Activated naive CD4-positive, alpha-beta T cell treated with Interleukin-2 at 50 U/mL for 16 hours (primary cell): ENCODE measurements at places on chromosomes 7 and 10.
A peak's percentile ranks its signal among the peaks of the same experiment; 100 is the strongest.

DNA sequence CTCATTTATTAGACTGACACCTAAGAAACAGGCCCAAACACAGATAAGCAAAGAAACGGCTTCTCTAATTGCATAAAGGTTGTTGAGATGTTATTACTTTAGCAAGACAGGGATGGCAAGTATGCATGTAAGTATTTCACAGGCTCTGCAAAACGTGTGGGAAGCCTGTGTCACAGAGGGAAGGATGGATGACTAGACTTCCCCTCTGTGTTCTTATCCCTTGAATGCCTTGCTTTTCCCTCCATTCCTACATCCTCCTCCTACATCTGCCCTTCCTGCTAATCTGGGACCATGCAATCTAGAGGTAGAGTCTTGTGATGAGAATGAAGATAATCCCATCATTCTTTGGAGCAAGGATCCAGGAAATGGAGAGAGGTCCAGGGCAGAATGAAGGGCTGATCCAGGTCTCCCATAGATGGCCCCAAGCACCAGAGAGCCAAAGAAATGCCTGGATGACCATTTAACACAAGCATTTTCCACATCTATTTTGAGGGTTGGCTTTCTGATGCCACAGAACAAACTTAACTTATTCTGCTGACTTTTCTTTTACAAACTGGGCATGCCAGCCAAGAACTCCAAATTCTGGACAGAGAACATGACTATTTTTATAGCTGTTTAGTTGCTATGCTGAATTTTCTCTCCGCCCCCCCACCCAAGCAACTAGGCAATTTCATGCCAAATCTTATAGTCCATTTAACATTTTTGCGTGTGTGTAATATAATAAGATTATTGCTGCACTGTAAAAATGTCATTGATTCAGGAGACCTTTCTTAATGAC lies 48.1 kb downstream of the NRP1 start:
- no peak for DNase-seq

- no peak for DNase-seq
Observed at GRCh38 chr7:55508221-55509011, 63.9 kb downstream of the VOPP1 start.

- no peak for DNase-seq
Observed at GRCh38 chr7:50212666-50213621, 91.6 kb upstream of the IKZF1 start.

DNA sequence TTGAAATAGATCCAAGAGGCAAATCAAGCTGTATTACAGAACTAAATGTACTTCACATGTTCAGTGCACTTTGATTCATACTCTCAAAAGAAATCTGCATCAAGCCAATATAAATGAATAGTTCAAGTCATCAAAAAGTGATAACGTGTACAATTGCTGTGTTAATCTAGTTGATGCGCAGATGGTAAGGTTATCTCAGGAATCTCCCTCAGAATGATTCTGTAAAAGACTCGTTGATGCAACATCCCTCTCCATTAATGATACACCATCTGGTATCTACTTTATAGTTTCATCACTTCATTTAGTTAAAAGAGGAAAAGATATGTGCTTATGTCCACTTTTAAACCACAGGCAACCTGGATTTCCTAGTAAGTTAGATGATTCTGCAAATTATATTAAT lies 200.6 kb downstream of the CHCHD3 start:
- no peak for DNase-seq

DNA sequence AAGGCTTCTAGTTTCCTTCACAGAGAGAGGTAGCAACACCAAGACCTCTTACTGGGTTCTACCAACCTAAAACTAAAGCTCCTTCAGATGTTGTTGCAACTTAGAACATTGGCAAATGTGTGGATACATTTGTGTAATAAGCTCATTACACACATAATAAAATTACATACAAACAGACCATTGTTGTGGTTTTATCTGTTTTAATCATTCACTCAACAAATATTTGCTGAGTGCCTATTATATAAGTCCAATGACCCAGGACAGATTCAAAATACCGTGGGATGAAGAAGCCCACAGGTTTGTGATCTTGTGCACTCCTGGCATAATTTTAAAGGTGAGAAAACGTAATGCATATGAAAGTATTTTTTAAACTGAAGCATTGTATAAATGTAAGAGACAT lies 160.4 kb upstream of the NPVF start:
- DNase-seq: no peak

DNA sequence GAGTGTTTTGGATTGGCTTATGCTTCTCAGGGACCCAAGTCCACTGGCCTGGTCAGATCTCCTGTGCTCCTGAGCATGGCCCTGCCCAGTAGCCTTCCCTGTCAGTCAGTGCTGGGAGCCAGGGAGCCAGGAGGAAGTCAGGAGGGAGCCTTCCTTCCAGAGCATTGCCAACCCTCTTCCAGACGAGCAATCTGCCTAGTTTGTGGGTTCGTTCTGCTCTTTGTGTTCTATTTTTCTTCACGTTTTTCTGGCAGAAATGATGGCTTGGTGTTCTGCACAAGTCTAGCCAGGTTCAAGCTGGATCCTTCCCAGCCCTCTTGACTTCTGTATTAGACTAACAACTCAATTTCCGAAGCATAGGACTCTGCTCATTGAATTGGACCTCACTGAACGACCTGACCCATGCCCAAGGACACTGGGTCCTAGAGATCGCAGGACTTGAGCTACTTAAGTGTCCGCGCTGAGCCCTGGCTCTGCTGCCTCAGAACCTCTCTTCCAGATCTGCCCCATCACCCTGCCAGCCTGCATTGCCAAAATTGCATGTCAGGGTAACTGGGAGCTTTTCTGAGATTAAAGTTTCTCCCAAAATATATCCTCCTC lies 76.2 kb upstream of the MPP7 start:
- no peak for DNase-seq

GRCh38 chr7:37191797-37192196 lies 256.9 kb downstream of the ELMO1 start:
- no peak for DNase-seq

DNA sequence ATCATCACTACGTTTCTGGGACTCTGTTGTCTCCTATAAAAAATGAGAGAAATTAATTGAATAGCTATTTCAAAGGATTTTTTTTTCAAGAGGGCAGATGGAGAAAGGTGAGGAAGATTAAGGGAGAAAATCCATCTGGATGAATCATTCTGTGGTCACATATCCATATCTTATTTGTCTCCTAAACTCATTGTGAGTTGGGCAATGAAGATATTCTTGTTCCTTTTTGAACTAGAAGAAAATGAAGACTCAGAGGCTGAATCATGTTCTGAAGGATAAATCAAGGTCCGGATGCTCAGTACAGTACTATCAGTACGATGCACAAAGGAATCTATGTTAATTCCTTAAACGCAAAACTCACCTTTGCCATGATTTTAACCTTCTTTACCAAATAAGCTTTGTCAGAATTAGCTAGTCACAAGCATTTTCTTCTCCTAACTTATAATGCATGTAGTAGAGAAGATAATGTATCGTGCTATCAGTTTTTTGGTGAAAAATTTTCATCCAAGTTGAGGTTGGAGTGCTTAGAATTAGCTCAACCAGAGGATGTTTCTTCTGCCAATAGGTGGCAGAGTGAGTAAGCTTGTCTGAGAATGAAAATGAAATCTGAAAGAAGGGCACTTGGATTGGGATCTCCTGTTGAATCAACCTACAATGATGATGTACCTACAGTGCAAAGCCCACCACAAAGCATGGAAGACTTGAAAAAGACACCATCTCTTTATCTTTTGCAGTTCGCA lies 446.9 kb downstream of the KIF20B start:
- DNase-seq: no peak

DNA sequence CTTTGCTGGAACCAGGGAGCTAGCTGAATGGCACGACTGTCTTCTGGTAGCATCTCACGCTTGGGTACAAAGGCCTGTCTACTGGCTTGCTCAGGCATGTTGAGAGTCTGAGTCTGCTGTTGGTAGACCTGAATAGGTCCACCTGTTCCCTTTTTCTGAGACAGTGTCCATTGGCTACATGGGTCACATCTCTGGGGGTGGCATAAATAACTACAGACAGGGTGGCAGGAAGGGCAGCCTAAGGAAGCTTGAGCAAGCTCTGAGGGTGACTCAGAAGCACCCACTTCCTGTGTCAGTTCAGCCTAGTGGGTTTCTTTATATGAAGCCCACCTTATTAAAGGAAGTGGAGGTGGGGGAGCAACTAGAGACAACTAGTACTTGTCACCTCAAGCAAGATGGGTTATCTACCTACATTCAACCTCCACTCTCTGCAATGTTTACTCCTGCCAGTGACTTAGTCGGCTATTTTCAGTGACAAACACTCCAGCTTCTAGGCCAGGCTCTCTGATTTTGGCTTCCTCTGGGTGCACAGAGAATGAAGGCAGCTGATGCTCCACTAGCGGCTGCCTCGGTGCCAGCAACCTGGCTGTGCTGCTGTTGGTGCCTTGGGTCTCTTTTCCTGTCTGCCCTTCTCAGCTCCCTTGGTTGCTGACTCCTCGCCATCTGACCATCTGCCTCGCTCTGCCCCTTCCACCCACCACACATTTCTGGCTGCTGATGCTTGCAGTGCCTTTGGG lies 5.7 kb upstream of the ZYX start:
- DNase-seq: no peak

- no peak for DNase-seq
Observed at GRCh38 chr10:48464871-48465736, 139.8 kb downstream of the ARHGAP22 start.

- no peak for DNase-seq
Observed at GRCh38 chr10:1733720-1734119, 3.6 kb downstream of the ADARB2 start.

DNA sequence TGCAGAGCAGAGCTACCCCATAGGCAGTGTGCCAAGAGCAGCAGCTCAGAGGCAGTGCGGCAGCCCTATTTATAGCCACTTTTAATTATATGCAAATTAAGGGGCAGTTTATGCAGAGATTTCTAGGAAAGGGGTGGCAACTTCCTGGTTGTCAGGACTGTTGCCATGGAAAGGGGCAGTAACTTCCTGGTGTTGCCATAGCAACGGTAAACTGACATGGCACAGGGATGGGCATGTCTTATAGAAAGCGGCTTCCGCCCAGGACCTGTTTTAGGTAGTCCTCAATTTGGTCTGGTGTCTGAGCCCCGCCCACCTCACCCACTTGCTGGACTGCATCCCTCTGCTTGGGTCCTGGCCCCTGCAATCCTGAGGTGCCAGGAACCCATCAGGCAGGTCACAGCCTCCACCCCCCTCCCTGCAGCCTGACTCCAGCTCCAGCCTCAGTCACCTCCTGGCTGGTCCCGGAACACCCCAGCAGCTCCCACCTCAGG lies 115.8 kb downstream of the TMEM130 start:
- no peak for DNase-seq

DNA sequence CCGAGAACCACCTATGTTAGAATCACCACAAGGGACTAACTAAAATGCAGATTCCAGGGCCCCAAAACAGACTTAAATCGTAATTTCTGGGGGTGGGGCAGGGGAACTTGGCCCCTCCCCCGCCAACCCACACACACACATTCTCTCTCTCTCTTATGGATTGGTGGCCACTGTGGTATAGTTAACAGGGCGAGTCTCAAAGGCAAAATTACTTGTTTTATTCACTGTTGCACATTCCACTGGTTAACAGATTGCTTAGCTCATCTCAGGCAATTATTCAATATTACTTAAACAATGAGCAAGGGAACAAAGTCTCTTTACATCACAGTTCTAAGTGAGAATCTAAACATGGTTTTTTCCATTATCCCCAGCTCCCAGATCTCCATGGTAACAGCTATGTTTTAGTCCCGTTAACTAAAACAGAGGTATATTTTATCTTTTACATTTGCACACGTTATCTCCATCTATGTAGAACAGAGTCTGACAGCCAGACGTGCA lies 38.5 kb downstream of the IGF2BP3 start:
- DNase-seq: no peak

- no peak for DNase-seq
Observed at GRCh38 chr10:88027570-88027969, 164.1 kb downstream of the PTEN start.

DNA sequence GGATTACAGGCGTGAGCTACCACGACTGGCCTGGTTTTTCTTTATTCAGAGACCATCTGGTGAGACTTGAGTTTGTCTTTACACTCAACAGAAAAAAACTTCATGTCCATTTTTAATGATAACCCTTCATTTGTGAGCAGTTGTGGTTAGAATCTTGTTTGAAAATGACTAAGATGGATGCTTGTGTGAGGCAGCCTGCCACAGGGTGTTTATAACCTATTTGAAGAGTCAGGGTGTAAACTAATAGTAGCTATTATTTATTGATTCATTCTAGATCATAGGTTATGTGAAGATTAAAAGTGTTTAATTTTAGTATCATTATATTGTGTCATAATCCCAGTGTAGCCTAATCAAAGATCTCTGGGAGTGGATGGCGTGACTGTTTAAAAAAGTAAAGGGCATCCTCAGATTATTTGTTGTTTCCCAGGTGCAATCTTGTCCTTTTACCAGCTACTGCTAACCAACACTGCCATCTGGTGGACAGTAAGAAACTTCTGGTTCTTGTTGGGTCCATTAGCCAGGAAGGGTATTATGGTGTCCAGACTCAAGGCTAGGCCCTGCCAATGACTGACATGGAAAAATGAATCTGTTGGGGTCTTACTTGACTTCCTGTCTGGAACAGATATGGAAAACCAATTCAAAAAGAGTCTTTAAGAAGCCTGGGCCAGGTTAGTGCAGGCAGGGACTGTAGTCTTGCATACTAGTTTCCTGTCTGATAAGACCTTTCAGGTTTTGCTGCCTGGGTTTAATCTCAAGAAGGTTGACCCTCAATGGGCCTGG lies 24.9 kb downstream of the NRBF2 start:
- peak; percentile 35 for DNase-seq

DNA sequence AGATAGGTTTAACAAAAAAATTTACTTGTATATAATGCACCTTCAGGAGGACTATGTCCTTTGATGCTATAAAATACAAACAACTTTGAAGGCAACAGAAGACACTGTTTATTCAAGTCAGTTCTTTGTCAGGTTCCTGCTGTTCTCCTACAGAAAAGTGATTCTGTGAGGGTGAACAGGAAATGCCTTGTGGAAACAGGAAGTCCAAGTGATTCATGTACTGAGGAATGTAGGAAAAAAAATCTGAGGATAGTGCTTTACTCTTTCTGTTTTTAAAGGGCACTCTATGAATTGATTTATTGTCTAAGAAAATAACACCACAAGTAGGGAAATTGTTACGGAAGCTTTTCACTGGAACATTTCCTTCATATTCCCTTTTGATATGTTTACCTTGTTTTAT lies 171.9 kb downstream of the HDAC9 start:
- DNase-seq: no peak

- no peak for DNase-seq
Observed at GRCh38 chr10:123860856-123861255, 30.8 kb downstream of the CPXM2 start.
